ENCODE measurements at places on chromosomes 7 and 10.

- DNase-seq = no peak
These were observed 161.7 kb upstream of the MKI67 start for GRCh38 chr10:128287921-128288320.

GRCh38 chr10:129680661-129681344 is 213.8 kb downstream of the MGMT start:
- DNase-seq = no peak

- no peak for DNase-seq
These were observed 1.1 kb downstream of the VGF start for GRCh38 chr7:101164071-101164840.

- no peak for DNase-seq
These were observed 138.1 kb downstream of the RALA start for GRCh38 chr7:39761449-39761848.

GRCh38 chr7:13115855-13116254 is 428.4 kb downstream of the ARL4A start:
- no peak for DNase-seq

DNA sequence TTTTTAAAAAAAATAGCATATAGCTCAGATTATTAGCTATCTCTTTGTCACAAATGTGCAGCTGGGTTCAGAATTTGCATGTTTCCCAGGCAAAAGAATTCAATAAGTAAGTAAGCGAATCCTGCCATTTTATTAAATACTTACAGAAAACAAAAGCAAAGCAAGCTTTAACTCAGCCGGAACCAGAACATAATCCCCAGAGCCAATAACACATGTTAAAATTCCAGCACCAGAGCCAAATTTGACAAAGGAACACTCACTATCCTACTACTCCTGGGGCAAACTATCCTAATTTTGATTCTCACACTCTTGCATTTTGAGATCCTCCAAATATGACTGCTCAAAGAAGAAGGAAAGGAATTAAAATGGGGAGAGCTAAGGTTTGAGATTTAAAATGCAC is 32.6 kb downstream of the LRRTM3 start:
- no peak for DNase-seq

- no peak for DNase-seq
These were observed 12.0 kb downstream of the IFIT5 start for GRCh38 chr10:89426230-89426868.

DNA sequence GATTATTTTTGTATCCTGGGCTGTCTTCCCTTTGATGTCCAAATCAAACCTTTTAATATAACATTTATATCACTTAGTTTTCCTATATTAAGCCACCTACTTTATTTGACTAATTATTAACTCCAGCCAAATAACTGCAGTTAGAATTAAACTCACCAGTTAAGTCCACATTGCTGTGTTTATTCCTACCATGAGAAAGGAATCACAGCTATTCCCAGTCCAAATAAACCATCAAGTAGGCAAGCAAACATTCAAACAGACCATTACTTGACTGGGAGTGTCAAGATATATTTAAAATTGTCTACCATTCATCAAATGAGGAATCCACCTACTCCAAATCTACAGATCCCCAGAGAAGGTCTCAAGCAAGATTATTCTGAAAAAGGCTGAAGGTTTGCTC is 22.4 kb downstream of the PDE1C start:
- DNase-seq = no peak
